ENCODE measurements at places on chromosomes 16 and 17.

DNA sequence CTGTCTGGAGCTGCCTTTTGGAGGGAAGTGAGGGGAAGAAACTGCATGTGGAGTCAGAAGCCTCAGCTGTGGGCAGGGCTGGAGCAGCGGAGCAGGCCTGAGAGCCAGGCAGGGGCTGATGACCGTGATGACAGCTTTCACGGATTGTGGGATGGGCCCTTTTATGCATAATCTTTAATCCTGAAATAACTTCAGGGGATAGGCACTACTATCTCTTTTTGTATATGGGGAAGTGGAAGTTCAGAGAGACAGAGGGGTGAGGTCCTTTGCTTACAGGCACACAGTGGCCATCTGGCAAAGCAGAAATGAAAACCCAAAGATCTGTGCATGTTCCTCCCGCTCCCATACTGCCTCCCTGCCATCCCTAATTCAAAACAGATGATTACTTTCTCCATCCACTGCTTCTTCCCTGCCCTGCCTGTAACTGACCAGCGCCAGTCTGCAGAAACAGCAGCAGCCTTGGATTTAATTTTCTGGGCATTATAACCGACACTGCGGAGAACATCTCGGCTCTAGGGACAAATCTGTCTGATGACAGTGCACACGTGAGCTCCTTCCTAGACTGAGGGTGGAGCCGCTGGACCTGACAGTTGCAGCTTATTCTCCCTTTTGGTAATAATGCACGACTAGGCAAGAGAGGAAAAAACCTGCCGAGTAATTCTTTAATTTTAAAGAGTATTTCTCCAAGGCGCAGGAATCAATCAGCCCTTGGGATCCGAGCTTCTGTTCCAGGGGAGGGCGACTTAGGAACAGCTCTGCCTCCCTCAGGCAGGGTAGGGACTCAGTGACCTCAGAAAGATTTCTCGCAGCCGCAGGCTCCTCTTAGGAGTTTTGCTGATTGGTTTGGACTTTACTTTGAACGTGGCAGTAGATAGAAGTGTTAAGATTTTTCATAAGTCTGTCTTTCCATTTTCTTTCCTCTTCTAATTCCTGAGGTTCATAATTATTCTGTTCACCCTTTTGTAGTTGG lies 95.4 kb downstream of the UTP18 start:
- no peak for DNase-seq

GRCh38 chr17:14245002-14245401 lies 8.3 kb upstream of the CDRT15 start:
- DNase-seq: no peak

- DNase-seq: no peak
Measured at GRCh38 chr17:18033442-18034099, 5.4 kb downstream of the ATPAF2 start.

GRCh38 chr17:17125136-17126084 lies 80.7 kb downstream of the PLD6 start:
- no peak for DNase-seq

DNA sequence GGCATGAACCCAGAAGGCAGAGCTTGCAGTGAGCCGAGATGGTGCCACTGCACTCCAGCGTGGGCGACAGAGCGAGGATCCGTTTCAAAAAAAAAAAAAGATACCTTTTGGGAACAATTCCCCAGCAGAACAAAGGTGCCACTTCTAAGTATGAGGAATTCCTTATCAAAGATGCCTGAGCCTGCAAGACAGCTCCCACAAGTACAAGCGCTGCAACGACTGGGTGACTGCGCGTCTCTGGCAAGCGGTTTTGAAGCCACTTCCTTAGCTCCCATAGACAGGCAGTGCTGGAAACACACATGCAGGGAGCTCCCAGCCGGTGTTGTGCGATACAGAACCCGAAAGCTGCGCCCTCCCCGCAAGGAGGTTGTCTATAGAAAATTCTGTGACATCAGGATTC lies 60.5 kb downstream of the ADCY9 start:
- DNase-seq: no peak

DNA sequence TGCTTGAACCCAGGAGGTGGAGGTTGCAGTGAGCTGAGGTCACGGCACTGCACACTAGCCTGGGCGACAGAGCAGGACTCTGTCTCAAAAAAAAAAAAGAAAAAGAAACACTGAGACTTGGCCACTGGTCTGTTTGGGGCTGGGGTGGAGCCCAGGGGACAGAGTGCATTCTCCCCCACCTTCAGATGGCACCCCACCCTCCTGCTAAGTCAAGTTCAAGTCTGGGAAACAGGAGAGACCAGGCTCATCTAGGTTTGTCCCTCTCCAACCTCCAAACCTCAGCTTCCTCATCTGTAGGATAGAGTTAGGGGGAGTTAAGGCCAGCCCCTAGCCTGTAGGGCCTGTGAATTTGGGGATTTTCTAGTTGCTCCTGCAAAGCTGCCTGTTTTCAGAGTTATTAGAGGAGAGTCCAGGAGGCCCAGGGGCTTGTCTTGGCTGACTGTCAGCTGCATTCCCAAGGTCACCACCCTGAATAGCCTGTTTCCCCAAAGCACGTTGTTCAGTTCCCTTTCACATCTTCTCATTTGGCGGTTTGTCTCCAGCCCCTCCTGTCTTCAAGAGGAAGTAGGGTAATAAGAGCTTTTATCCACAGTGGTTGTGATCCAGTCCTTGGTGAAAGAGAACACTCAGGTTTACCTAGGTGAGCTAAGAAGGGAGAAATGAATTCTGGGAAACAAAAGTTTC lies 2.2 kb downstream of the MT3 start:
- DNase-seq: no peak

- DNase-seq: no peak
Measured at GRCh38 chr16:48526058-48526957, 83.7 kb downstream of the N4BP1 start.

DNA sequence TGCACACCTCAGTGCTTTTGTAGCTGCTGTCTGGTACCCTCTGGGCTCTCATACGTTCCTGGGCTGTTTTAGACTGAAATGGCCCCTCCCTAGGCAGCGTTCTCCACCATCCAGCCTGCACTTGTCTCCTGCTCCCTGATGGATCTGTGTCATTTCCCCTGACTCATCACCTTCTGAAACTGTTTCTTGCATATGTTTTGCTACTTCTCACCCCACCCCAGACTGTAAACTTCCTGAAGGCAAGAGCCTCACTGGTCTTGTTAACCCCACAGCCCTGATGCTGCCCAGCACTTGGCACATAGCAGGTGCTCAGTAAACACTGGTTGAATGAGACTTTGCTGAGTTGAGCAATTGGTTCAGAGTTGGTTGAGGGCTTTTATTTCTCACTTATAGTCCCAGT lies 78.7 kb downstream of the CRISPLD2 start:
- no peak for DNase-seq

DNA sequence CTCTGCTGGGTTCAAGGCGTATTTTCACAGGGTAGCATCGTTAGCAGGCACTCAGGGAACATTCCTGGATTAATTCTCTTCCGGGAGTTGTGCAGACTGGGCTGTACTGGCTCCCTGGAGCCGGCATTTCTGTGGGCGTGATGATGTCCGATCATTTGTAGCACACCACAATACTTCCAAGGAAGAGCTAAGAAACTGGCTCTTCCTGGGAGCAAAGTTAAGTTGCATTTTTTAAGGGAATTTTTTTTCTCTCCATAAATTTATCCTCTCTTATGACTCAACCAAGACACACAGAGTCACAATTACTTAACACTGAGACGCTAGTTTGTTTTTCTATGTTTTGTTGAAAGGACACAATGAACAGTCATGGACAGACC lies 211.6 kb upstream of the FOXF1 start:
- DNase-seq: no peak

DNA sequence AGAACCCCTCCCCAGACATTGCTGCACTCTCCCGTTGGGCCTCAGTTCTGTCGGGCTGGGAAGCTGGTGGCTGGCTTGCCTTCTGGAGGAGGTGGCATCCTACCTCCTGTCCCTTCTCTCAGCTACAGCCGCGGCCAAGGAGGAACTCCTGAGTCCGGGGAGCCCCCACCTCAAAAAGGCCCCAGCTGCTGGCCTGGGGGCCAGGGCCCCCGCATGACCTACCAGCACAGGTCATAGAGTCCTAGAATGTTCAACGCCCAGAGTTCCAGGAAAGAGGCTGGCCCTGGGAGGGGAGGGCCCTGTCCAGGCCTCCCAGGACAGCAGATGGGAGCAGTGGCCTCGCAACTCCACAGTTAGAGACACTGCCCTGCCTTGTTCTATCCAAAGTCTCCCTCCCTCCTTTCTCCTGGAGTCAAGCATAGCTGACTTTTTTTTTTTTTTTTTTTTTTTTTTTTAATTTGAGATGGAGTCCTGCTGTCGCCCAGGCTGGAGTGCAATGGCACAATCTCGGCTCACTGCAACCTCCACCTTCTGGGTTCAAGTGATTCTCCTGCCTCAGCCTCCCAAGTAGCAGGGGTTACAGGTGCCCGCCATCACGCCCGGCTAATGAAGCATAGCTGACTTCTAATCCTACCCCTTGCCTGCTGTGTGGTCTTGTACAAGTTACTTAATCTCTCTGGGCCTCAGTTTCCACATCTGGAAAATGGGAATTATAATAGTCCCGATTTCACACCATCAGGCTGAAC lies 7.1 kb downstream of the CARHSP1 start:
- DNase-seq: no peak

GRCh38 chr17:36791942-36792475 lies 145.3 kb upstream of the LHX1 start:
- no peak for DNase-seq

DNA sequence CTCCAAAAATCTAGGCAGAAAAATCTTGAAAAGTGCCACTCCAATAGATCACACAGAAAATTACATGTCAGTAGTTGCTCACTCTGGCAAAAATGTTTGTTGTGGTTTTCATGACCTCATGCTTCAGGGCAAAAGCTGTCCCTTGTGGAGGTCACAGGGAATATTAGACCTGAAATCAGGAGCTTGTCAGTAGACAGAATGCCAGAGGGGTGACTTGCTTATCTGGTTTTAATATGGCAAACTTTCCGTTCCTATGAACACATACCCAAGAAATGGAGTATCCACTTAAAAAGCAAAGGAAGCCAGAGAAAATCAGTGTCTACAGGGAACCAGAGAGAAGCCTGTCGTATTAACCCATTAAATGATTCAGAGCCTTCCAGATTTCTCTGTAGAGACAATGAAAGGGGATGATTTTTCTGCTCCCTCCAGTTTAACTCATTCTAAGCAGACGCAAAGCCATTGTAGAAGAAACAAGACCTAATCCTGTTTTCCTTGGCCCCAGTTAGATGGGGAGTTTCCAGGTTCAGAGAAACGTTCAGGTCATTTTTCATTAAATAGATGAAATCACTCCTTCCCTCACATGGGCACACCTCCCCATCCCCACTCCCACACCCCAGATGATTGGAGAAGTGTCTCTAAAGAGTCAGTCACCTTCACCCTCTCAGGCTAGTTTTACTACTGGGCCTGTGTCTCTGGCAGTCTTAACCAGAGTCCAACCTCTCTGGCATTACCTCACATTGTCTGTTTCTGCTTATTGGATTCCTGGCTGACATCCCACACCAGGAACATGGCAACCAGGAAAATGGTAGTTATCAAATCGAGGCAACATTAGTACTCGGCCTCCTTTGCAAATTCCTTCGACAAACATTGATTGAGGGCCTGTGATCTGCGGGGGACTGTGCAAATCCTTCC lies 6.0 kb downstream of the SOX9 start:
- no peak for DNase-seq

DNA sequence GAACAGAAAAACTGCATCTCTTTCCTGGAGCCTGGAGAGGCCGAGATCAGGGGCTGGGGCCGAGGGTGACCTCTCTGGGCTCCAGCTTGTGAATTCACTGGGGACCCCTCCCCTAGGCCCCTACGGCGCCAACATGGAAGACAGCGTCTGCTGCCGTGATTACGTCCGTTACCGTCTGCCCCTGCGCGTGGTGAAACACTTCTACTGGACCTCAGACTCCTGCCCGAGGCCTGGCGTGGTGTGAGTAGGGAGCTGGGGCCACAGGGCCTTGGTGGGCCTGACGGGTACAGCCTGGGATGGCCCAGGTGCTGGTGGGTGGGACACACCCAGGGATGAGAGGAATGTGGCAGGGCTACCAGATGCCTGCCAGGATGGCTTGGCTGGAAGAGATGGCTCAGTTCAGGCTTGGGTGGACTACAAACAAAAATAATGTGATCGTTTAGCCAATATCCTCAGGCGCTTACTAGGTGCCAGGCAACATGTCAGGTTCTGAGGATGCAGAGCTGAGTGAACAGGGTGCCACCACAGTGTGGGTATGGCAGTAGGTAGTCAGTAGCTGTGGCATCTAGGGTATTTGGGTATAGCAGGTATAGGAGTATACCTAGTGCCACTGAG lies 1.8 kb downstream of the CCL22 start:
- no peak for DNase-seq

GRCh38 chr17:28760601-28761562 lies 17.1 kb downstream of the TRAF4 start:
- DNase-seq: peak; percentile 92

- peak; percentile 54 for DNase-seq
Measured at GRCh38 chr17:66784621-66785364, 50.1 kb upstream of the CACNG5 start.

GRCh38 chr17:71224824-71225575 lies 895.8 kb upstream of the SOX9 start:
- DNase-seq: no peak

GRCh38 chr17:7748076-7748775 lies 30.7 kb downstream of the DNAH2 start:
- DNase-seq: no peak

GRCh38 chr17:16512011-16512410 lies 20.0 kb upstream of the LRRC75A start:
- no peak for DNase-seq

- DNase-seq: peak; percentile 77
Measured at GRCh38 chr16:27315333-27316037, 1.7 kb downstream of the IL4R start.

DNA sequence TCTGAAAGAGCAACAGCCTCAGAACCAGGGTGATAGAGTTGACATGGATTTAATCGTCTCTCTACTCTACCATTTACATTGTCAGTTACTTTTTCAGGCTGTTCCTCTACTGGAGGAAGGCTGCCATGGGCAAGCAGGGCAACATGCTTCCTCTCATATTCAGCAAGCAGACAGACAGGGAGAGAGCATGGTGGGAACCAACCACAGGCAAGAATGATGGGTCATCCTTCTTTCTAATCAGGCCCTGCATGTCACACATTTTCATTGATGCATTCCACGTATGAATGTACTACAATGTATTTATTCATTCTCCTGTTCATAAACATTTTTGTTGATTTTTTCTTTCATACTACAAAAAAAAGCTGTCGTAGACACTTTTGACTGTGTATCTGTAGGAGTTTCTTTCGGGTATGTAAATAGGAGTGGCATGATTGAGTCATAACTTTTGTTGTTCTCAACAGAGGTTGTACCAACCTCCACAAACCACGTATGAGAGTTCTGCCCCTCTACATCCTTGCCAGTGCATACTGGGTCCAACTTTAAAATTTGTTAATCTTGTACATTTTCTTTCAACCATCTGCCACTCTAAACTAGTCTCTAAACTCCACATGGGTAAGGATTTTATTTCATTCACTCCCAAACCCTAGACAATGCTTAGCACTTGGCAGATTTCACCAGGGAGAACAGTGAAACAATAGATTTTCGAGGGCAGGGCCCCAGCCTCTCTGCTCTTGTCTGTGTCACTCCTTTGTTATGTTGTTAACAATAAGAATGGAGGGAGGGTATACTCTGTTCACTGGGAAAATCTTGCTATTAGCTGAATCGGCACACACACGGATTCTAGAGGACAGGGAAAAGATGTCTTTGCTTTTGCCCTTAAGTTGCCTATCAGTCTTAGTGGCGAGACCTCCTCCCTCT lies 58.7 kb downstream of the CMC2 start:
- DNase-seq: no peak

- DNase-seq: peak; percentile 26
Measured at GRCh38 chr17:55845385-55845784, 94.5 kb downstream of the PCTP start.
